ENCODE measurements at places on chromosomes 5 and 9. TPM values are rescaled to one million over a fixed set of nuclear protein-coding genes. Genes with fewer than 3 reads are reported as not detected.

- no peak for DNase-seq
Observed at GRCh38 chr5:44747396-44747795, 61.4 kb upstream of the MRPS30 start.

TRIP13 gene
- total RNA-seq, result 3.0 TPM

DNA sequence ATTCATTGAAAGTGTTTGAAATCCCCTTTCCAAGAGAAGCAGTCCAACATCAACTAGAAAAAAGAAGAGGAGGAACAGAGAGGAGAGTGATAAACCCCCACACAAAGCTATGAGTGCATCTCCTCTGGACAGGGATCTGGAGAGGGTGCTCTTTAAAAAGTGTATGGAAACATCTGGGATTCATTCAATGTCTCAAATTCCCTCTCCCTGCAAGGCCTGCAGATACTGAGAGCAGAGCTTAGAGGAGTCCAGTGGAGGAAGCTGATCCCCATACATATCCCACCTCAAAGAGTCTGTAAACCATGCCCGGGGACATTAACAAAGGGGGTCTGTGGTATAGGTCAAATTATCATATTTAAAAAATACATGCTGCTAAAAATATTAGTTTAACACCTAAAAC is 2.2 kb downstream of the SPOCK1 start:
- no peak for DNase-seq

SV2C gene
- total RNA-seq, result 0.06 TPM

LCP2 gene
- 81.2 TPM for total RNA-seq

GRCh38 chr5:73947906-73948640 is 322.1 kb downstream of the ARHGEF28 start:
- DNase-seq, result no peak

RNF14 gene
- 47.3 TPM for total RNA-seq

STING1 gene
- total RNA-seq, result 42.4 TPM

GNA14 gene
- 6.0 TPM for total RNA-seq

GRCh38 chr5:15835514-15835913 is 335.5 kb downstream of the FBXL7 start:
- no peak for DNase-seq

Data from omental fat pad (tissue), 4 donors.